Kidney epithelial cell (primary cell): ENCODE measurements at places on chromosomes 3 and 15. TPM values are rescaled to one million over a fixed set of nuclear protein-coding genes. Genes with fewer than 3 reads are reported as not detected.

- DNase-seq = no peak
These were observed 1.0 kb upstream of the ISY1 start for GRCh38 chr3:129161860-129162271.

- no peak for DNase-seq
These were observed 1035.3 kb upstream of the GBE1 start for GRCh38 chr3:82796765-82797164.

GRCh38 chr15:46997501-46997900 is 719.8 kb upstream of the SEMA6D start:
- no peak for DNase-seq

- DNase-seq = no peak
These were observed 17.3 kb downstream of the MRPS11 start for GRCh38 chr15:88484682-88485331.

DNA sequence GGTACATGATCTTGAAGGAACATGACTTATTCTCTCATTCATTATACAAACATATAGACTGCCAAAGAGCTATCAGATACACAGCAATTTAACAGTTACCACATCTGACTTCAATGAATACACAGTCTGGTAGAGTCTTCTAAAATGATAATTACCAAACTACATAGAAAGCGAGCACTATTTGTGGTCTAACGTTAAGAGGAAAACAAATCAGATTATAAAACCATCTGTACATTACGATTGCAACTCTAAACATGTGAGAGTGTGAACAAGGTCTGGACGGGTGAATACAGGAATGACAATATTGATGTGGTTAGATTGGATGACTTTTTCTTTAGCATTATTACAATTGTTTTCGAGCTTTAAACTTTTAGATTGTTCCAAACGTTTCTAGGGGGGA is 16.3 kb downstream of the CX3CR1 start:
- no peak for DNase-seq

GCSAM gene
- total RNA-seq = not detected in 2 replicates

EPHB1 gene
- total RNA-seq = 10.8 and 13.3 TPM in 2 replicates

ALPK3 gene
- total RNA-seq = 54.5 and 55.7 TPM in 2 replicates

MYH15 gene
- total RNA-seq = 0.07 TPM in 1 of 2 replicates, not detected in the other

UCN2 gene
- total RNA-seq = 26.1 and 39.1 TPM in 2 replicates
